Eye (tissue), 1 donor: ENCODE measurements at places on chromosomes 7 and 10.
A peak's percentile ranks its signal among the peaks of the same experiment; 100 is the strongest.

- no peak for DNase-seq
Measured at GRCh38 chr10:29546773-29547313, 87.9 kb downstream of the SVIL start.

- no peak for DNase-seq
Measured at GRCh38 chr7:99648843-99649242, 31.0 kb downstream of the CYP3A5 start.

DNA sequence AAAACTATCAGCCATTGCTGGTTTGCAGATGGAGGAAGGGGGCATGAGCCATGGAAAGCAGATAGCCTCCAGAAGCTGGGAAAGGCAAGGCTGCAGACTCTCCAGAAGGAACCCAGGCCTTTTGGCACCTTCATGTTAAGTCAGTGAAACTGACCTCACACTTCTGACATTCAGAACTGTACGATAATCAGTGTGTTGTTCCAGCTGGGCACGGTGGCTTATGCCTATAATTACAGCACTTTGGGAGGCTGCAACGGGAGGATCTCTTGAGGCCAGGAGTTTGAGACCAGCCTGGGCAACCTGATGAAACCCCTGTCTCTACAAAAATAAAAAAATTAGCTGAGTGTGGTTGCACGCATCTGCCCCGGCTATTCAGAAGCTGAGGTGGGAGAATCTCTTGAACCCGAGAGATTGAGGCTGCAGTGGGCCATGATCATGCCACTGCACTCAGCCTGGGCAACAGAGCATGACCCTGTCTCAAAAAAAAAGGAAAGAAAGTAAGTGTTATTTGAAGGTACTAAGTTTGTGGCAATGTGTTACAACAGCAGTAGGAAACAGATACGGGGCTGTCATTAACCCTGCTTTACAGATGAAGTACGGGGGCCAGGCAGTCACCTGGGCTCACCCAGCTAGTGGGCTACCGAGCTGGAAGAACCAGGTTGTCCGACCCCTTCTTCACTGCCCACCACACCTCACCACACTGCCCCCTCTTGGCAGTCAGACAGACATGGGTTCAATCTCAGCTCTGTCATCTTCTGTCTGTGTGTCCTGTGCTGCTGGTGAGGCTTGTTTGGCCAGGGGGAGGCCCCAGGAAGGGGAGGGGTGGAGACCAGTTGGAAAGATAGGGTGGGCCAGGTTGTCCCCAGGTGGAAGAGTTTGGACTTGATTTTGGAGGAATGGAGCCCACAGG is 18.3 kb downstream of the CHST3 start:
- DNase-seq: no peak

GRCh38 chr10:78803710-78804109 is 265.1 kb upstream of the ZMIZ1 start:
- DNase-seq: no peak

DNA sequence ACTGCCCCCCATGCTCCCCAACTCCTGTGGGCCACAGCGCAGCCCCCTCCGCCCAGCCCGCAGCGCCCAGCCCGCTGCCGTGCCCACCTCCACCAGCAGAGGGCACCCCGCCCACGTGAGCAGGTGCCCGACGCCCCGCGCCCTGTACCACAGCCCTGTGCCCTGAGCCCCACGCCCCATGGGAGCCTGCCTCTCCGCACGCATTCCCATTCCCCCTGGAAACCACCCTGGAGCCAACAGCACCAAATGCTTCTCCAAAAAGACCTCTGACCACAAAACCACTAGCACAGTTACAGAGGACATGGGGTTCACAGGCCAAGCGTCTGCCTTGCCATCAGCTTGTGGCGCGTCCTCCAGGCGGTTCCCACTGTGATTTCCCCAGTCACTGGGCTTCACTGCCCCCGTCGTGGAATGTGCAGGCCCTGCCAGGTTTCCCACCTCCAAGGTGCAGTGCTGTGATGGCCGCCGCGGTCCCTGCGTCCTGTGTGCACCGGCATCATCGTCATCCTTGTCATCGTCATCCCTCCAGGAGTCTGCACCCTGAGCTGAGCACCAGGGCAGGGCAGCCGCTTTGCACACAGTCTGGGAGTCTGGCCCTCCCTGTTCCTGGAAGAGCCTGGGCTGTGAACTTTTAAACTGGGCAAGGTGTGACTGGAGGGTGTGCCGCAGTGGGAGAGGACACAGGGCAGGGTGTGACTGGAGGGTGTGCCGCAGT is 61.7 kb downstream of the PWWP2B start:
- DNase-seq: peak; percentile 76

DNA sequence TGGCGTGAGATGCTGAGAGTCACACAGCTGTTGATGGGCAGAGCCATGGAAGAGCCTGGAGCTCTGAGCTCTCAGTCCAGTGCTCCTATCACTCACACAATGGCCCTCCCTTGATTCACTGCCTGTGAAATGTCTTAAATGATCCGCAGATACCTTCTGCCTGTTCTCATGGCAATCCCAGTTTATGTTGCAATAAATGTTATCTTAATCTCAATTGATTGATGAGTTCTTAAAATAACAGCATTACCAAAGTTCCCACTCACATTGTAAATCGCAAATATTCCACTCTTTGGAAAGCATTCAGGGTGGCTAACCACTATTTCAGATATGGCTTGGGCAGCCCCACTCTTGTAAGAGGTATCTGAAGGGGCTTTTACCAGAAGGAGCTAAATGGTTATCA is 865.5 kb downstream of the LRMDA start:
- DNase-seq: no peak

DNA sequence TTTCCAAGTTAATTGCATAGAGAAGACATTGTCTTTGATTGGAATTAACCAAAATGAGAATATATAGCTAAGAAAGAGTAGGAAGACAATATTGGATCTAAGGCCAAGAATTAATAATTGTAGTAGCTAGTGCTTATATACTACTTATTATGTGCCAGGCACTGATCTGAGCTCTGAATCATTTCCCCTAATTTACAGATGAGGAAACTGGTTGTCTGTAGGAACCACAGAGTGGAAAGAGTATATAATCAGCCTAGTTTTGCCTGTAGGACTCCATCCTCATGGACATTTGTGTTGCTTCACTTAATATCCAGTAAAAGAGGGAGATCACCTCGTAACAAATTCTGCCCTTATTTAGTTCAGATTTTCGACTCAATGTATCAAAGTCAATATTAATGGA is 127.9 kb downstream of the ARID5B start:
- no peak for DNase-seq

- DNase-seq: no peak
Measured at GRCh38 chr7:21806388-21806787, 139.3 kb downstream of the CDCA7L start.

DNA sequence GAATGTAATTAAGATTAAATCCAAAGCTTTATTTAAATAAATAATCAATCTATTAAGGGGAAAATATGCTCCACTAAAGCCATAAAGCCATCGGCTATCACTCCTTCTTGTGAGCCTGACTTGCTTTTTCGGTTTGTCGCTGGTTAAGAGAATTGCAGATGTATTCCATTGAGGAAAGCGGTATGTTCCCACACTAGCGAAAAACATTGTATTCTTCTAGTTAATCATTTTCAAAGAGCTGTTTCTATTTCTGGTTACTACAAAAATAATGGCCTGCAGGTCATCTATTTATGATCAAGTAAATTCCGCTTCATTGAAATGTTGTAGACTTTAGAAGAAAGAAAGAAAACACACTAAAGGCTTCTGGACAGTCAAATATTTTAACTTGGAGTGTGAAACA is 173.4 kb downstream of the CACNB2 start:
- no peak for DNase-seq

GRCh38 chr7:91264924-91265681 is 870 bp downstream of the FZD1 start:
- peak; percentile 90 for DNase-seq

DNA sequence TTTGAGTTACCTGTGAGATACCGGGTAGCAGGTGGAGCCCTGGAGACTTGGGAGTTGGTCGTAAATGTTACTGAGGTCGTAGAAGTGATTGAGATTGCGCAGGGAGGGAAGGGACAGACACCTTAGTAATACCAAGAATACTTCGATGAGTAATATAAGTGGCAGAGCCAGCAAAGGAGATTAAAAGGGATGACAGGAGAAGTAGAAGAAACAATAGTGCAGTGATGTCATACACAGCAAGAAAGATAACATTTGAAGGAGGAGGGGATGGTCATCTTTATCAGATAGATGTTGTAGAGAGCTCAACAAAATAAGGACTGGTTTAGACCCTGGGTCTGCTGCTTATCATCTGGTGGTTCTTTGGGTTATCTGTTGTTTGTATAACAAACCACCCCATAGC is 5.0 kb downstream of the BCCIP start:
- no peak for DNase-seq

DNA sequence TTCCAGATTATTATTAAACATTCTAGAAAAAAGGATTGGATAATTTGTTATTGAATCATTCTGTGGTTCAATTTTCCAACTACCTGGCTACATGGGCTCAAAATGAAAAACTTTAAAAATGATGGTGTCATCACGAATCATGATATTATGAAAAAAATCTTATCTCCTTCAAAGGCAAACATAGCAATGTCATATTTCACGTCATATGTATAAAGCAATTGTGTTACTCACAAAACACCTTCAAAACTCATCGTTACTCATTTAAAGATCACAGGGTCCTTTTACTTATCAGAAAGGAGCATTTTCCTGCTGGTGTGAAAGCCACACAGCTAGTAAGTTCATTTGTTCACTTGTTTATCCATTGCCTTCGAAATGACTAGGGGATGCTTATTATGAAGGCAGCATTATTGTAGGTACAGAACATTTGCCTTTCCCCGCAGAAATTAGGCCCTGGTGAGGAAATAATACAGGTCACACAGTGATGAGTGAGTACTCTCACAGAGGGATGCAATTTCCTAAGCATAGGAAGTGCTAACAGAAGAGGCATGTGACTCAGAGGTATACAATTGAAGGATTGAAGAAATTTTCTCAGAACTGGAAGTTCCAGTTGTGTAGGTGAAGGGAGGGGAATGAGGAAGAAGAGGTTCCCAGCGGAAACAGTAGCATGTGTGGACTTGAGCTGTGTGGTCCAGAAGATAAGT is 478.7 kb downstream of the INHBA start:
- no peak for DNase-seq

DNA sequence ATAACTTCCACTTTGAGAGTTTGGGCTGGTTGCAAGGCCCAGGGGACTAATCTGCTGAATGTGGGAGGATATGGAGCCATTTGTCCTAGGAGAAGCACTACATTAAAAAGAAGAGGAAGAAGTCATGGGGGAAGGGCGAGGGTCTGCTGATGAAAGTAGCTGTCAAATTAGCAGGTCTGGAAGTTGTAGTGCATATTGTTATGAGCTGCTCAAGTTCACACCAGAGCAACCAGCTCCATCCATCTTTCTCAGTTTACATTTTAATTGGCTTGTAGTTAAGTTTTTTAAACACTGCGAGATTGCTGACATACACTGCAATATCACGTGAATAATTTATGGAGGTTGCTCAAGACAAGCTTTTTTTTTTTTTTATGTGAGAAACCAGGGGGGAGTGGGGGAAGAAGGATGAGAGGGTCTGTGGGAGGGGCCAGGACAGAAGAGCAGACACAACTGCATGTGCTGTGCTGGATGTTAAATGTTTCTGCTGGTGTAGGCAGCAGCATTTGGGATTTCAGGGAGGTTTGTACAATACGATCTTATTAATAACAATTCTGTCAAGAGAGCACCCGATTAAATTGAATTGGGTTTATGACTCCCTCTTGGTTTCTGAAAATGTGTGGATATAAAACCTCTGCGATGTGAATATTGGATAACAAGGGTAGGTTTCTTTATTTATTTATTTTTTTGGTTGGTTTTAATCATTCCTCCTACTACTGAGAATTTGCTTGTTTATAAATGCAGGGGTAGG is 759.0 kb upstream of the GALNT17 start:
- DNase-seq: peak; percentile 51

DNA sequence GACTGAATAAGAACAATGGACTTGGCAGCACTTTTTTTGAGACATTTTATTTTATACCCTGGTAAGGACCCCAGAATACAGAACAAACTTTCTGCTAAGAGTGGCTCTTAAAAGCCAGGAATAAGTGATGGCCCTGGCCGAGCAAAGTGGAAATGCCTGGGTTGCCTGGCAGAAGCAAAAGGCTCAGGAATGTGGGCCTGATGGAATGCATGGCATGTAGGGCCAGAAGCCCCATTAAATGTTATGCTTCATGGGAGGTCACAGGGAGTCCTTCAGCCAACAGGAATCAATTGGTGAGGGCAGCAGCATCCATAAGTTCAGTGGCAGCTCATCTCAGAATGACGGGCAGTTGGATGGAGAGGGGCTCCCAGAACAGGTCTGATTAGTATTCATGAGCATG is 301.5 kb upstream of the CACNA2D1 start:
- DNase-seq: no peak

DNA sequence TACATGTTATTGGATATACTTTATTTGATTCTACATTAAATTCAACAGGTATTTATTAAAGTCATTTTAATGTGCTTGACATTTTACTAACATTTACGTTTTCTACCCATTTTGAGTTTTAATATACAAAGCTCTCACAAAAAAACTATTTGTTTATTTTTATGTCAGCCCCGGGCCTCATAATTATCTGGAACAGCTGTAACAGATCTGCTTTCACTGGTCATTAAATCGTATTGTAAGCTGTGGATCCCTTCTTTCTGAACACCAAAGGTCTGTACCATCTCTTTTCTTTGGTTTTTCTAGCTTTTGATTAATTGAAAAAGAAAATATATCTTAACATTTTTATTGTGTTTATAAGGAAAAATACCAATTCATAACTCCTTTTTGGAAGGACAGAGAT is 73.5 kb downstream of the SEMA3E start:
- no peak for DNase-seq

GRCh38 chr7:157009170-157009777 is 1.2 kb downstream of the MNX1 start:
- peak; percentile 60 for DNase-seq

- DNase-seq: no peak
Measured at GRCh38 chr7:150463461-150463860, 13.0 kb downstream of the GIMAP8 start.

DNA sequence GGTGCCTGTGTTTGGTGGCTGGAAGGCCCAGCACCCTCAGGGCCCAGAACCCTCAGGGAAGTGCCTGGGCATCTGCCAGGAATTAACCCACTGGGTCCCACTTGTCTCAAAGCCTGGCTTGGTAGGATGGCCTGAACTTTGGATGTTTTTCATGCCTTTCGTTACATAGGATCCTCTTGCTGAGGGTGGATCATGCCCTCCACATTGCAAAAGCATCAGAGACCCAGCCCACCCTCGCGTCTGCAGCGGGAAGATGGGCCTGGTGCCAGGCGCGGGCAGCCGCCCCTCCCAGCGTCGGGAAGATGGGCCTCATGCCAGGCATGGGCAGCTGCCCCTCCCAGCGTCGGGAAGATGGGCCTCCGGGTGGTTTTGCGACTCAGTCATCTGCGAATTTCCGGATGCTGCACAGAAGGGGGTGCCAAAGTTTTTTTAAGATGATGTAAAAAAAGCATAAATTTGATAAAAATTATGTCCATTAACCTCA is 51.9 kb upstream of the PRKAR1B start:
- no peak for DNase-seq

- DNase-seq: no peak
Measured at GRCh38 chr7:112199035-112199655, 7.1 kb downstream of the DOCK4 start.
